ENCODE measurements at places on chromosomes 2 and 18.

DNA sequence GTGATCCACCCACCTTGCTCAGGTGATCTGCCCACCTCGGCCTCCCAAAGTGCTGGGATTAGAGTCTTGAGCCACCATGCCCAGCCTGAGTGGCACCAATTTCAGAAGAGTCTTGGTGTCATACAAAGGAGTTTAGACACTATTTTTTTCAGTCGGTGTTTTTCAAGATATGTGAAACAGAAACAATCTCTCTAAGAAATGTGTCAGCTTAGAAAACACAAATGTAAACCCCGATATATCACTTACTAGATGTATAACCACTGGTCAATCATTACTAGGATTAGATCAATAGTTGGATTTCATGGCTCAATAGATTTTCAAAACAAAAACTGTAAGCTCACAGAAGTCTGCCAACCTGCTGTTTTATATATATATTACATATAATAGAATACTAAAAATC lies 67.2 kb upstream of the FRZB start:
- no peak for DNase-seq

GRCh38 chr18:63177919-63178821 lies 141.4 kb downstream of the BCL2 start:
- peak; percentile 44 for DNase-seq

GRCh38 chr2:226860087-226860486 lies 24.2 kb downstream of the RHBDD1 start:
- DNase-seq = no peak

DNA sequence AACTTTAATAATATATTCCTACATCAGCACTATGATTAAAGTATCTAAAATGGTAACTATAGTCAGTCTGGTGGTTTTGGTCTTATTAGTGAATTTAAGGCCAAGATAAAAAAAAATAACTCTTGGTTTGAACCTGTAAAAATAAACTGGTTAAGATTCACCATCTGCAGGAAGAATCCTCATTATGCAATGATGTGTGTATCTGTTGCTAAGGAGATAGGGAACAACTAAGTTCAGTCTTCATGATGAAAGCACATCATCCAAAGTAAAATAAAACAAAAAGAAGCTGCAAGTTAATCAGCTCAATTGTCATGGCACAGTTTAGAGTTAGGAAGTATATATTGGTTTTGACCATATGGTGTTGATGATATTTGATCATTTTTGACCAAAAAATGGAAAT lies 466.0 kb downstream of the NYAP2 start:
- no peak for DNase-seq

DNA sequence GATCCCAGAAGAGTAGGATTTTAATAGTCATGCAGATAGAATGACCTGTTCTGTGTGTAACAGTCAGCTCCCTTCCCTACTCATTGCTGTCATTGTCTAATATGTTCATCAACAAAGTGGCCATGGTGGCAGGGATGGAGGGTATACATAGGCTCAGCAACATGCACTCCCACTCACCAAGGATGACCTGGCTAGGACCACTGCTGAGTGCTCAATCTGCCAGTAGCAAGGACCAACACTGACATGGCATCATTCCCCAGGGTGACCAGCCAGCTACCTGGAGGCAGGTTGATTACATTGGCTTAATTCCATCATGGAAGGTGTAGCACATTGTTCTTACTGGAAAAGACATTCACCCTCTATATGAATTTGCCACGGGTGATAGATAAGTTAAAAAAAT lies 401.7 kb upstream of the CELF4 start:
- DNase-seq = no peak

GRCh38 chr2:231475965-231476364 lies 11.7 kb upstream of the NCL start:
- no peak for DNase-seq

DNA sequence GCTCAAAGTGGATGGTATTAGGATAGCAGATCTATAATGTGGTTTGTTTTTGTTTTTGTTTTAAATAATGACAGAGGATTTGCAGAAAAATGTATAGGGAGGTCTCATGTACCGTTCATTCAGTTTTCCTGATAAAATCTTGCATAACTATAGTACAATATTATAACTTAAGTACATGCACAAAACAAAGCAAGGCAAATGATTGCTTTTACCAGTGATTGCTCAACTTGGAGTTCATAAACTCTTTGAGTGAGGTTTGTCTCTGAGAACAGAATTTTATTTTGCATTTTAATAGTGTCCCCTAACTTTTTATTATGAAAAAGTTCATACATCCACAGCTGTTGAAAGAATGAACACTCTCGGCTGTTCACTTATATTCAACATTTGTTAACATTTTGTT lies 96.6 kb downstream of the MAP4K4 start:
- DNase-seq = no peak

- DNase-seq = no peak
Observed at GRCh38 chr2:18614041-18614440, 24.7 kb upstream of the NT5C1B start.

- peak; percentile 31 for DNase-seq
Observed at GRCh38 chr2:67927501-67927900, 135.3 kb downstream of the C1D start.

DNA sequence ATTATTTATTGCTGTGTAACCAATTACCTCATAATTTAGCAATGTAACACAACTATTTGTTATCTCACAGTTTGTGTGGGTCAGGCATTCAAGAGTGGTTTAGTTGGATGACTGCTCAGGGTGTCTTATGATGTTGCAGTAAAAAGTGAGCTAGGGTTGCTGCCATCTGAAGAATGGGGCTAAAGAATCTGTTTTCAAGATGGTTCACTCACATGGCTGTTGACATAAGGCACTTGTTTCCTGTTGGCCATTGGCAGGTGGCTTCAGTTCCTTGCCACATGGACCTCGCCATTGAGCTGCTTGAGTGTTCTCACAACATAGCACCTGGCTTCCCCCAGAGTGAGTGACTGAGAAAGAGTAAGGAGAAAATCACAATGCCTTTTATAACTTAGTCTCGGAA lies 123.2 kb downstream of the TMEM17 start:
- no peak for DNase-seq

GRCh38 chr18:63505566-63506335 lies 29.0 kb downstream of the SERPINB5 start:
- DNase-seq = peak; percentile 27

DNA sequence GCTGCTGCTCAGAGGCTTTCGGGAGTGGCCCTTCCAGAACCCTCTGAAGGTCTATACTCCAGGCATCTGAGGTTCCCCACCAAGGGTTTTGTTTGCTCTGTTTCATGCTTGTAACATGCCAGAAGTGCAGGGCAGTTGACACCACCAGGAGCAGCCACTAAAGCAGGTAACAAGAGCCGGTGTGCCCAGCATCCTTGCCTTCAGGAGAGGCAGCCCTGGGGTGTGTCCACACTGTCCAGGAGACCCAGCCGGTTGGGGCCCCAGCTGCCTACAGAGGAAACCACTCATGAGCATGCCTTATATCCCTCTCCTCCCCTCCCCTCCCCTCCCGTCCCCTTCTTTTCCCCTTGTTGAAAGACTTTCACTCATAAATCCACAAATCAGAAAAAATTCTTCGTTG lies 93.1 kb downstream of the CD8B2 start:
- no peak for DNase-seq

GRCh38 chr2:214830794-214831346 lies 21.4 kb upstream of the BARD1 start:
- DNase-seq = peak; percentile 20

DNA sequence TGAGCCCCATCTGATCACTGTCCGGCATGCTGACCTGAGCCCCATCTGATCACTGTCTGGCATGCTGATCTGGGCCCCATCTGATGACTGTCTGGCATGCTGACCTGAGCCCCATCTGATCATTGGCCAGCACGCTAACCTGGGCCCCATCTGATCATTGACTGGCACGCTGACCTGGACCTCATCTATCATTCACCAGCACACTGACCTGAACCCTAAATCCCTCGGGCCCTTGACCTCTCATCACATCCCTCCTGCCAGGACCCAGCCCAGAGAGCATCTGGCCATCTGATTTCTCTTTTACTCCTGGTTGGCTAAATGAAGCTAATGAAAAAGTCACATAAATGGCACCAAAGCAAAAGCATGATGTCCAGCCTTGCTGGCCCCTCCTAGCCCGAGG lies 207.1 kb downstream of the NDUFA10 start:
- no peak for DNase-seq

- DNase-seq = no peak
Observed at GRCh38 chr2:136297994-136298393, 180.0 kb upstream of the CXCR4 start.

GRCh38 chr2:191533693-191534180 lies 144.2 kb upstream of the NABP1 start:
- DNase-seq = no peak

DNA sequence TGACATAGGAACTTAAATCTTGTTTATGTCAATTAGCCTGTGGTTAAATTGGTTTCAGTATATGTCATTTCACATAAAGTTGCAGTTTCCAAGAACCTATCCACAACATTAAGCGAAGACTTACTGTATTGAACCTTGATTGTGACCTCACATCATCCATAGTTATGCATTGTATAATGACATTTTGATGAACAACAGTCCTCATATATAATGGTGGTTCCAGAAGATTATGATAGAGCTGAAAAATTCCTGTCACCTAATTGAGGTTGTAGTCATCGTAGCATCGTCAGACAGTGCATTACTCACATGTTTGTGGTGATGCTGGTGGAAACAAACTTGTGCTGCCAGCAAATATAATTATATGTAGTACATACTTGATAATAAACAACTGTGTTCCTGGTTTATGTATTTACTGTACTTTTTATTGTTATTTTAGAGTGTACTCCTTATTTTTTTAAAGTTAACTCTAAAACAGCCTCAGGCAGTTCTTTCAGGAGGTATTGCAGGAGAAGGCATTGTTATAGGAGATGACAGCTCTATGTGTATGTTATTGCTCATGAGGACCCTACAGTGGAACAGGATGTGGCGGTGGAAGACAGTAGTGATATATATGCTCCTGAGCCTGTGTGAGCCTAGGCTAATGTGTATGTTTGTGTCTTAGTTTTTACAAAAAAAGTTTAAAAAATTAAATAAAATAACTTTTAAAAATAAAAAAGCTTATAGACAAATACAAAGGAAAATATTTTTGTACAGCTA lies 56.6 kb downstream of the UBE2E3 start:
- no peak for DNase-seq

GRCh38 chr2:134277223-134277622 lies 23.4 kb downstream of the MGAT5 start:
- DNase-seq = no peak

GRCh38 chr2:68901561-68901960 lies 30.4 kb upstream of the BMP10 start:
- no peak for DNase-seq

DNA sequence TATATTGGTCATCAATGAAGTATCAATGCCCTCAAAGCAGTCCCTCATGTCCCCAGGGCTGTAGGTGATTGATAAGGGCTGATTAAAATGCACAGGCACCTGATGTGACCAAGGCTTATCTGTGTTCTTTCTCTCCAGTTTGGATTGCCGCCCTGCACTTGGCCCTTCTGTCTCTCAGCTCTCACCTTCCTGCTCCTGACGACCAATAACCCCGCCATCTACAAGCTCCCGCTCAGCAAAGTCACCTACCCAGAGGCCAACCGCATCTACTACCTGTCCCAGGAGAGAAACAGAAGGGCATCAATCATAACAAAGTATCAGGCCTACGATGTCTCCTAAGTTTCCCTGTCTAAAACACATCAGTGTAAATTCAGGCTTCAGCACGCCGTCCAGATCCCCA lies 41.8 kb upstream of the SLC14A1 start:
- no peak for DNase-seq

DNA sequence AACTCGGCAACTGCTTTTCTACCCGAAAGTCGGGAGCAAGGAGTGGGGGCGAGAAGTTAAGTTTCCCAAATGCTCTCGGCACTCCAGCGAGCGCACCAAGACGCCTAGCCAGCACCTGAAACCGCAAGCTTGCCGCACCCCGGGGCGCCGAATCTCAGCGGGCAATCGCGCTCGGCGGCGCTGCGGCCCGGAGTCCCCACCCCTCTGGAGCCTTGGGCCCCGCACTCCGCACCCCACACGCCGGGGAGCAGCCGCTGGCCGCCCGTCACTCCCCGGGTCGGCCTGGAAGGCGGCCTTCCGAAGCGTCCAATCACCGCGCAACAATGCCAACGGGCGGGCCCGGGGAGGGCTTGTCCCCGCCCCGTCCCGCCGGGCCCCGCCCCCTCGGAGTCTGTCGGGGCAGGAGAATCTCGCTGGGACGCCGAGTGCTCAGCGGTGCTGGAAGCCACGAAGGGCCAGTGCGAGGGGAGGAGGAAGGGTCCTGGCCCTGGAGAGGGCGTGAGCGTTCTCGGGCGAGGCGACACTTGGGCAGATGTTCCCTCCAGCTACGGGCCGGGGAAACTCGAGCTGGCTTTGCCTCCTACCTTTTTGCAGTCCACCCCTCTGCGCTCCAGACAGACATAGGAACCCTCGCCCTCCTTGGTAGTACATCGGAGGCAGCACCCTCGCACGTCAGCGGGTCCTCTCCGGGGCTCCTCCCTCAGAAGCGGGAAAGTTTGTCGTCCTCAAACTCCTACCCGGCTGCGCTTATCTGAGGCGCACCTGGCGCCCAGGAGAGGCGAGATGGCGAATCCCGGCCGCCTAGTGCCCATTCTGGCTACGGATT lies 1.1 kb upstream of the ZBTB7C start:
- peak; percentile 93 for DNase-seq

DNA sequence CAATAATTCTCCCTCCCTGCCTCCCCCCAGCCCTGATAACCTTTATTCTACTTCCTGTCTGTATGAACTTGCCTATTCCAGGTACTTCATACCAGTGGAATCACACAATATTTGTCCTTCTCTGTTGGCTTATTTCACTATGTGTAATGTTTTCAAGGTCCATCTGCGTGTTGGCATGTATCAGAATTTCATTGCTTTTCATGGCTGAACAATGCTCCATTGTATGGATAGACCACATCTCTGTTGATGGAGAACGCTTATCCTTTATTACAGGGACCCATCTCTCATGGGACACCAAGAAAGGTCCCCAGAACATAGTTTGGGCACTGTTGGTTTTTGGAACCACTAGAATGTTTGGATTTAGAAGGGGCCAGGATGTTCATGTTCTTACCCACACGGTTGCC lies 40.2 kb downstream of the ATOH8 start:
- DNase-seq = no peak

DNA sequence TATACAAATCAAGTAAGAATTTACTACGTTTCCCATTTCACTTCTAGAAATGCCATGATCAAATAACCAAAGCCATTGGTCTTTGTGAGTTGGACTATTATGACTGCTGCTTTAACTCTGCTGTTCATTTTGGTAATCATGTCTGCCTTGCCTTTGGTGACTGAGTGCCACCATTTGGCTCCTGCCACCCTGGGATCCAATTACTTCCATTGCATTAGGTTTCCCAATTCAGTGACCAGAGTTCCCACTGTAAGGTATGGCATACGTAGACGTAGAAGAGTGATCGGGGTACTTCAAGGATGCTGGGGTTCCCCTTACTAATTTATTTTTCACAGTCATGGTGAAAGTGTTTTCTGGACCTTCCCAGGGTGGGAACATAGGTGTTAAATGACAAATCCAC lies 90.1 kb downstream of the SPIRE1 start:
- DNase-seq = no peak

GRCh38 chr2:119295688-119296375 lies 70.8 kb downstream of the C2orf76 start:
- DNase-seq = no peak

GRCh38 chr2:29760008-29760407 lies 161.4 kb downstream of the ALK start:
- no peak for DNase-seq

GRCh38 chr2:50309503-50309902 lies 722.4 kb downstream of the NRXN1 start:
- no peak for DNase-seq

GRCh38 chr2:138997856-138998517 lies 217.8 kb upstream of the NXPH2 start:
- no peak for DNase-seq

GRCh38 chr2:43977677-43978375 lies 18.0 kb downstream of the LRPPRC start:
- DNase-seq = no peak

Measured in ELF-1 (cell line).